ENCODE measurements at places on chromosomes 4 and X.

- no peak for DNase-seq
Measured at GRCh38 chrX:43953218-43953617, 20.0 kb downstream of the NDP start.

GRCh38 chr4:154361450-154361849 lies 130.1 kb downstream of the DCHS2 start:
- no peak for DNase-seq

- peak; percentile 15 for DNase-seq
Measured at GRCh38 chr4:115418635-115419396, 305.4 kb upstream of the NDST4 start.

DNA sequence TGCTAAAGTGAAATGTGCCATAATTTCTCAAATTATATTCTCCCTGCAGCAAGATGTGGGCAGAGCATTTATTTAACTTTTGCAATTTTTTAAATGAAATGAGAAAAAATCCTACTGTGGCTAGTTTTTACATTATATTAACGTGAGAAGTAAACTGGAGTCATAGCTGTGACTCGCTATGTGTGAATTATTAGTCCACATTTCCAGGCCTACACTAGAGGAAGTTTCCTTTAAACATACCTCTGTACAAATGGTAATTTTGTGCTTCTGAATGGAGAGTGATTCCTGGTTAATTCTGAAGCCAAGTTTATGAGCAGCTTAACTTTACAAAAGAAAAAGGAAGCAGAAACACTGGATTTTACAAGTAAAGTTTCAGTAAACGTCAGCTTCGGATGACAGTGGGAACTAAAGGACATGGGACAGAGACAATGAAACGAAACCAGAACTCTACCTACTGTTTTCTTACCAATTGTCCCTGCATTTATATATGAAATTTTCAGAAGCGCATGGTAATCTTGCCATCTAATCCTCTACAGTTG lies 72.4 kb downstream of the FBXO8 start:
- no peak for DNase-seq

- DNase-seq = no peak
Measured at GRCh38 chr4:121220698-121221097, 56.6 kb upstream of the TNIP3 start.

DNA sequence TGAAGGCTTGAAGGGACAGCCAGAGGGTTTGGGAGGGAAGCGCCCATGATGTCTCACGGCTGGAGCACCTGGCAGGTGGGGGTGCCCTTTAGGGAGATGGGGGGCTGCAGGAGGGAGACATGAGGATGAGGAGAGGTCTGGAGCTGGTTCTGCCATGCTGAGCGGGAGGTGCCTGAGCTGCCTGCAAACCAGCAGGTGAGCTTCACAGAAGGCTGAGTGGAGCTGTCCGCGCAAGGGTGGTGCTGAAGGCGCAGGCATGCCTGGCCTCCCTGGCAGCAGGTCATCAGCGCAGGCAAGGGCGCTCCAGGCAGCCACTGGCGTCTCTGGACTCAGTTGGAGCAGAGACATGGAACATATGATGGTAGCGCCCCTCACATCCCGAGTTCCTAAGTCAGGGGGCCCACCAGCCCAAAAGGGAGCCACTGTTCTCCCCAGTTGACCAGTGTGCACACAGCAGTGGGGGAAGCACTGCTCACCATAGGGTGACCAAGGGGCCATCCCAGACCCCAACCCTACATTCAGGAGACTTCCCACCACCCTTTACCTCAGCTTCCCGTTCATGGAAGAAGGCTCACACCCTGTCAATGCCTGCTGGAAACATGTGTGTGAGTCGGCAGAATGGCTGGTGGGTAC lies 25.8 kb downstream of the ADRA2C start:
- peak; percentile 95 for DNase-seq

- DNase-seq = no peak
Measured at GRCh38 chr4:158827543-158827981, 58.7 kb downstream of the FNIP2 start.

DNA sequence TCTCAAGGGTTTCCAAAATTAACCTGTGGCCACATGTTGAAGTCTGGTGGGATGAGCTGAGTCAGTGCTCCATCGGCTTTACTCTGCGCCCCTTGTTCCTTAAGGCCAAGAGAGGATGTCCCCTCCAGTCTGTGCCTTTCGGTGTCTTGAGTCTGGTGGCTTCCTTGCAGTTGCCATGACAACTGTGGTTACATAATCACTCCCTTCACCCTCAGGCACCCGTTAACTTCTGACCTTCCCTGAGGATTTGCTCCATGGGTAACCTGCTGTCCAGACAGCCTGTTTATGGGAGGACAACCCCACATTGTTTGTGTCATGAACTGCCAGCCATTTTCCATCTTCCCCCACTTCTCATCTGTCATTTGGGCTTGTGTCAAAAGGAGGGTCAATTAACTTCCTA lies 401.1 kb upstream of the LCORL start:
- no peak for DNase-seq

- DNase-seq = no peak
Measured at GRCh38 chrX:153706799-153707198, 17.4 kb downstream of the BCAP31 start.

DNA sequence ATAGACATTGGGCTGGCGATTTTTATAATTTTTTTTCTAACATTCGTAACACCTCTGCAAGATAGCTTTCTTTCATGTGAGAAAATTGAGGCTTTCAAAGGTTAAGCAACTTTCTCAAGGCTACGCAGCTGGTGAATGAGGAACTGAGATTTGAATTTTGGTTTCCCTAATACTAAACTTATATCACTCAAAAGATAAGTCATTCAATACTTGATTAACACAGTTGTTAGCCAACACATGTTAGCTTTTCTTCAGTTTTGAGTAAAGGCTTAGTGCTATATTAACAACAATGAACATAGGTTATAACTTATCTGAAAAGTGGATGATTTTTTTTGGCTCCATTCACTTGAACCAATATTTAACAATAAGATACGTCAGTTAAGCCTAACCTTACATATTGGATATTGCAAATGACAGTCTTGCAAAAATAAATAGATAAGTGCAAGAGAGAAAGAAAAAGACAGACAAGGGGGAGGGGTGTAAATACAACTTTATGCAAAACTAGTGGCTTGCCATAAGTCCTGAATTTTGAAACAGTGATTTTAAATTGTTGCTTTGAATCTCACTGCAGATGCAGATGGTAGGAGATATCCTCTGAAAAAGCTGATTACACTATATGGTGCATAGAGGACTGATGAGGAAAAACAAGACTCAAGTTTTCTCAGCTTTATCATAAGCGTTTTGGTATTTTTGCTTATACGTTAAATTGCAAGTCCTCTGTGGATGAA lies 11.1 kb upstream of the GPM6A start:
- no peak for DNase-seq

Data from H1 (cell line).